ENCODE measurements at places on chromosomes 1 and 21.

DNA sequence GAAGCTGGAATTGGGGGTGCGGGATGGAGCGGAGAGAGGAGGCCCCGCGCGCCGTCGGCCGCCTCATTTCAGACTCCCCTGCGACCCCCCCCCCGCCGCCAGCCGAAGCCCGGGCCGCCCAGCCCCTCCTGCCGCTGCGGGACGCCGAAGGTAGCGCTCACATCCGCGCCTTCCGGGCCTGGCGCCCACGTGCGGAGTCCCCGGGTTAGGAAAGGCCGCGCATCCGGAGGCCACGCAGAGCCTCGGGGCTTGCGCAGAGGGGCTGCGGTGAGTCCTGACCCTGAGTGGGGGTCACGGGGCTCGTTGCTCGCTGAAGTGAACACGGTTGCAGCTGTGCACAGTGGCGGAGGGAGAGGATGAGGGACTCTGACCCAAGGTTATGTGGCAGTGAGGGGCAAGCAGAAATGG, 552 bp upstream of the ZNF496 start:
- DNase-seq = no peak

GRCh38 chr1:243686159-243686558, 163.9 kb downstream of the AKT3 start:
- no peak for DNase-seq

DNA sequence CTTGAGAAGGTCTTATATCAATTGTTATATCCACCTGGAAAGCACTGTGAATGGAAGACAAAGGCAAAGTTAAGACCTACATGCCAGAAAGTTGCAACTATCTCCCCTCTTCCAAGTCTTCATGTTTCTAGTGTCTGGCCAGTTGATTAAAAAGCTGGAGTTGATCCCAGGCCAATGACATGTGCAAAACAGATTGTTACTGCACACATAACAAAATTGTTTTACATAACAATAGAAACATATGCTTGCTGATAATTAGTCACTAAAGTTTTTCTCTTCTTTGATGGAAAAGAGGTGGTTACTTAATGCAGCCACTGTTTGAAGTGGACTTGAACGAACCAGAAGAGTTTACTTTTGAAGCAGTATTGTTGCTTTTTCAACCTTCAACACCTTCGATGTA, 158.2 kb downstream of the TGFBR3 start:
- no peak for DNase-seq

- DNase-seq = no peak
Observed at GRCh38 chr1:34425785-34426184, 249.1 kb downstream of the C1orf94 start.

DNA sequence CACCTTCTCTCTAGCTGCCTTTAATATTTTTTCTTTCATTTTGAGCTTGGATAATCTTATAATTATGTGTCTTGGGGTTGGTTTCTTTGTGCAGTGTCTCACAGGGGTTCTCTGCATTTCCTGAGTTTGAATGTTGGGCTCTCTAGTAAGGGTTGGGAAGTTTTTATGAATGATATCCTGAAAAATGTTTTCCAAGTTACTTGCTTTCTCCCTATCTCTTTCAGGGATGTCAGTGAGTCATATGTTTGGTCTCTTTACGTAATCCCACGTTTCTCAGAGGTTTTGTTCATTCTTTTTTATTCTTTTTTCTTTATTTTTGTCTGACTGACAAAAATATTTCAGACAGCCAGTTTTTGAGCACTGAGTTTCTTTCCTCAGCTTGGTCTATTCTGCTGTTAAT, 55.4 kb upstream of the CCDC190 start:
- DNase-seq = no peak
